ENCODE measurements at places on chromosomes 3 and 15. TPM values are rescaled to one million over a fixed set of nuclear protein-coding genes. Genes with fewer than 3 reads are reported as not detected.

CHRM5 gene
- not detected for total RNA-seq

SCAANT1 gene
- total RNA-seq: not detected

CD80 gene
- total RNA-seq: 1.2 TPM

ARPIN gene
- not detected for total RNA-seq

IL17RE gene
- total RNA-seq: 3.1 TPM

NR1I2 gene
- total RNA-seq: 0.40 TPM

HRG gene
- not detected for total RNA-seq

TTC21A gene
- total RNA-seq: 2.3 TPM

XRN1 gene
- total RNA-seq: 117 TPM

PLCB2 gene
- 86.8 TPM for total RNA-seq

CEMIP gene
- total RNA-seq: 0.04 TPM

BCL2A1 gene
- 82.2 TPM for total RNA-seq

RNF168 gene
- total RNA-seq: 21.8 TPM

MKRN3 gene
- 1.4 TPM for total RNA-seq

GOLGA8G gene
- total RNA-seq: not detected

MUC4 gene
- total RNA-seq: 0.09 TPM

ATG3 gene
- 54.9 TPM for total RNA-seq

RASGRP1 gene
- total RNA-seq: 120 TPM

C3orf33 gene
- 1.5 TPM for total RNA-seq

SPTBN5 gene
- 0.51 TPM for total RNA-seq

SLC28A1 gene
- total RNA-seq: not detected

CMTM8 gene
- 8.1 TPM for total RNA-seq

AMIGO3 gene
- 0.07 TPM for total RNA-seq

FOXB1 gene
- 0.53 TPM for total RNA-seq

OSBPL10 gene
- 11.2 TPM for total RNA-seq

MUSTN1 gene
- total RNA-seq: 2.8 TPM

ADAMTS17 gene
- total RNA-seq: 0.49 TPM

CSPG5 gene
- 0.97 TPM for total RNA-seq

EOMES gene
- total RNA-seq: 0.25 TPM

BCHE gene
- total RNA-seq: not detected

COX17 gene
- total RNA-seq: 82.8 TPM

MYRIP gene
- not detected for total RNA-seq

ABTB1 gene
- total RNA-seq: 8.3 TPM

TOP2B gene
- 156 TPM for total RNA-seq

SLC25A20 gene
- total RNA-seq: 15.8 TPM

INSYN1 gene
- total RNA-seq: not detected

TRIM71 gene
- 0.02 TPM for total RNA-seq

RAF1 gene
- 74.7 TPM for total RNA-seq

TNNC1 gene
- 2.7 TPM for total RNA-seq

Measured in activated CD4-positive, alpha-beta T cell treated with anti-CD3 and anti-CD28 coated beads for 36 hours (primary cell).